ENCODE measurements at places on chromosomes 16 and 17. TPM values are rescaled to one million over a fixed set of nuclear protein-coding genes. Genes with fewer than 3 reads are reported as not detected.
A peak's percentile ranks its signal among the peaks of the same experiment; 100 is the strongest.

SLC6A2 gene
- total RNA-seq, result 18.4 TPM

IGSF6 gene
- 4.3 TPM for total RNA-seq

KRTAP17-1 gene
- total RNA-seq, result 8.0 TPM

CPHXL2 gene
- not detected for total RNA-seq

GP2 gene
- total RNA-seq, result 0.31 TPM

IL17C gene
- total RNA-seq, result not detected

ITGAD gene
- total RNA-seq, result not detected

PDILT gene
- not detected for total RNA-seq

C16orf78 gene
- total RNA-seq, result not detected

ALDH3A1 gene
- 108 TPM for total RNA-seq

CCL23 gene
- not detected for total RNA-seq

DNA sequence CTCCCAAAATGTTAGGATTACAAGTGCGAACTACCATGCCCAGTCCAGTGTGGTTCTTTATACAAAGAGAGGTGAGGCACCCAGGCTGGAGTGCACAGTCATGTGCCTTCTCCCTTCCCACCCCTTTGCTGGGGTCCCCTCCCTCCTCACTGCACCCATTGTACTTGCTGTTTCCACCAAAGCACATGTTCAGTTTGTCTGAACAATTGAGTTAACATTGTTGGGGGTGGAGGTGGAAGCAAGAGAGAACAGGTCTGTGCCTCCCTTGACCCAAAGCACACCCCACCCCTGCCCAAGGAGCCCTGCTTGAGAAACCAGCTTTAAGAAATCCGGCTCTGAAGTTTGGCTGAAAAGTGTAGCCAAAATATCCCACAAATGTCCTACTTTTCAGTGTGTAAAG is 142.3 kb upstream of the CDH5 start:
- no peak for DNase-seq

DNA sequence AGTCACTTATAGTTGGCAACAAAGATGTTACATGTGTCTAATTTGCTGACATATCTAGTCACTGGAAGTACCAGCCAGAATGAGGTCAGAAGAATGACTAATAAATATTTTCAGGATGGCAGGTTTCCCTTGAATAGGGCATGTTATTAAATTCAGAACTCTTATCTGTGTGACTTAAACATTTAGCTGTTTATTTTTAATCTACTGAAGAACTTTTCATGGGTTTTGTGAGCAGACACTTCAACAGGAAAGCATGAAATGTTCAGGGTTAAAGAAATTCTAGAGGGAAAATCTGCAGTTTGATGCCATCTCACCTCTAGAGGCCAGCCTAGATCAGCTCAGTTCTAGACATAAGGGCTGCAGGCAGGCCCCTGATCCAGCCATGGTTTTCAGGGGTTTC is 13.2 kb downstream of the JPT2 start:
- no peak for DNase-seq

- no peak for DNase-seq
Observed at GRCh38 chr17:77963441-77963840, 4.9 kb downstream of the TNRC6C start.

GRCh38 chr16:85894266-85894665 is 4.7 kb upstream of the IRF8 start:
- no peak for DNase-seq

- no peak for DNase-seq
Observed at GRCh38 chr16:67329901-67330300, 3.3 kb downstream of the LRRC36 start.

DNA sequence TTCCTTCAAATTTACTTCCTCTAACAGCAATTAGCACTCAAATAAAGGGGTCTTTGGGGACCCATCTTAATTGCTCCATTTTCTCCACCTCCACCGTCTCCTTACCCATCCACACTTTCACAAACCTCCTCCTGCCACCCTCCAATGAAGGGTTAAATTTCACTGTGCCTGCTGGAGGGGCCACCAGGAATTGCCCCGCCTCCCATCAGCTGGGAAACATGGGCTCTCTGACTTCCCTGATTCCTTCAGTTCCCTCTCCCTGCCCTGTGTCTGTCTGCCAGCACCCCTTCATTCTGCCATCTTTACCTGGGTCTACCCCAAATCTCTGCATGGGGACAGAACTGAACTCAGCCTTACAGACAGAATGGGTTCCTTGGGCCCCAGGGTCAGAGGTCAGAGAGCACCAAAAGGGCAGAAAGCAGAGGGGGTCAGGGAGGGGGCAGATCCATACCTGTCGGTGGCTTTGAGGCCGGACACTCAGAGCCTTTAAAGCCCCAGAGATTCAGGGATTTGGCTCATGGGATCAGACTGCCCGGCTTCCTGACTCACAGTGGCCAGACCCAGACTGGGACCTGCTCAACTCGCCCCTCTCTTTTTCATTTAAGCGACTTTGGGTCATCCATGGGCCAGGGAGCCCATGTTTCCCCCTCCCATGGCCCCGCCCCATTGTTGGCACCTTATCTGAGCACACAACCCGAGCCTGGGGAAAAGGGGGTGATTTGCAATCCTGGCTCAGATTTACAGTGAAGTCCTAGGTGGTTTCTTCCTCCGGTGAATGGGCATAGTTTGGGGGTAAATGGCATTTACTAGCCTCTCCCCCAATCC is 17.6 kb upstream of the SP2 start:
- DNase-seq, result no peak

DNA sequence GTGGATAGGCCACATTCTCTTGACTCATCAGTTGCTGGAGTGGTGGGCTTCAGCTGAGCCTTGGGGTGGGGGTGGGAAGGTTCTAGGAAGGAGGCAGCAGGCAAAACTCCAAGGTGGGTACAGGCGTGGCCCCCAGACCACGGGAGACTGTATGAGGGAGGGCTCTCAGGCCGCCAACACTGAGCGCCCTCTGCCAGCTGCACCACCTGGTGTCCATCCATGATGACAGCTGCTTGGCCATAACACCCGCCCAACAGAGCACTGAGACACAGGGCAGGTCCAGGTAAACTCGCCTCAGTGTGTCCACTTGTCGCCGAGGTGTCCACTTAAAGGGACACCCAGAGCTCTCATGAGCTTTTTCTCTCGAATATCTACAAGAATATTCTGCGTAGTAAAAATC is 133.5 kb downstream of the C16orf95 start:
- no peak for DNase-seq

DNA sequence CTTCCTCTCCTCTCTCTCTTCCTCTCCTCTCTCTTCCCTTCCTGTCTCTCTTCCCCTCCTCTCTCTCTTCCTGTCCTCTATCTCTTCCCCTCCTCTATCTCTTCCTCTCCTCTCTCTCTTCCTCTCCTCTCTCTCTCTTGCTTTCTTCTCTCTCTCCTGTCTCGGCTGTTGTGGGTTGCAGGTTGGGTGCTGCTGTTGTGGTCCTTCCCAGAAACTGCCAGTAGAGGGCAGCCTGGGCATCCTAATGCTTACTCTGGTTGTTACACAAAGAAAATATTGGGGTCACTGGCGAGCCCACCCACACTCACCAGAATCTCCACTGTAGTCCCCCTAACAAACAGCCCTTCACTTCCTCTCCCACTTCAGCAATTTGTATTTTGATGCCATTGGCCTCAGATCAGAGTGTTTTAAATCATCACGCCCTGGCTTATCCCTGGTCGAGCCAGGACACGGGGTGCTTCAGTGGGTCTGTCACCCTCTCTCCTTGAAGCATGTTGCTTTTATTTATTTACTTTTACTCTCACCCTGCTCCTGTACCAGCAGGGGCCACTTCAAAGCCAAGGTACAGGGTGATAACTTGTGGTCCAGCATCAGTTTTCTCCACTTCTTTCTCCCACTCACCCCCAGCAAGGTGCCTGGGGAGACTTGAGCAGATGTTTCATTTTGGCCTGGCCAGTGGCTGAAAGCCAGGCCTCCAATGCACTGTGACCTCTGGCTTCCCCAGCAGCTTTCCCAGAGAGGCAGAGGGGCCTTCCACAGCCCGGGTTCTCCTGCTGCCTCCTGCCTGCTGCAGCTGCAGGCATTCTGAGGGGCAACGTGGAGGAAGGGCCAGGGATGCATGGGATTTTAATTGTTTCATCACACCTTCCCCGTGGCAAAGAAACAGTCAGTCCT is 4.7 kb upstream of the MMP15 start:
- no peak for DNase-seq

DNA sequence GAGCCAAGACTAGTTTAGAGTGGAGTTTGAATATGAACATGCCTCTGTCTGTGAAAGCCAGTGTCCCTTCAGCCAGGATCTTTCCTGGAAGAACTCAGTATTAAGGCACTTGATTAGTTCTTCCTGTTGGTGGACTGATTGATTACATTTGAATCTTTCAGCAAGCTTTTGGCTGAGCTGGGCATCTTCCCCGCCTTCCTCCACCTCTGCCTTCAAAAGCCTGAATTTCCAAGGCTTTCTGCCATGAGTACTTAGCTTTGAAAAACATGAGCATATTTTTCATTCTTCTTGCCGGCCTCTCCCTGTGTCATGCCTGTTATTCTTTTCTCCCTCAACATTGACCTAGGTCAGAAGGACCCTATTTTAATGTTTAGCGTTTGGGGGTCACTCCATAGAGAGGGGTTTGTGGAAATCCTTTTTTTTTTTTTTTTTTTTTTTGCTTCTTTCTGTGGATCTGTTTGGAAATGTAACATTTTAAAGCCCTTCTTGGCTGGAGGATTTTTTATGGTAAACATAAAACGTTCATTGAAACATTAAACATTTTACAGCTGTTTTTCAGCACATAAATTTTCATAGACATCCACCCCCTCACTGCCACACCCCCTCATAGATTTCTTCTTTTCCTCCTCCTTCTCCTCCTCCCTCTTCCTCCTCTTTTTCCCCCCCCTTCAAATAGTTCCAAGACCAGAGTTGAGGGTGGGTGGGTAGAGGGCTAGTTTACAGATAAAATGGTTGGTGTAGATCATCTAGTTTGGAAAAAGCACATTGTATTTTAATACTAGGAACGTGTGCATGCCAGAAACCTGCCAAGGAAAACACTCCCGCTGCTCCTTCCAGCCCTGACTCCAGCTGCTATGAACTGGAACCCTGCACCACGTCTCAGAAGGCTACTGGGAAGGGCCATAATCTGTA is 645.9 kb downstream of the WWOX start:
- DNase-seq, result no peak

- DNase-seq, result no peak
Observed at GRCh38 chr16:15567823-15568222, 75.1 kb downstream of the MARF1 start.

GRCh38 chr17:80991645-80992076 is at the start of gene CHMP6:
CHMP6 (plus strand) TSS chr17:80991841; CDS start chr17:80991919, 78 bp downstream.
- DNase-seq, result peak; percentile 83

GRCh38 chr16:2467528-2468232 is 3.4 kb upstream of the NTN3 start:
- peak; percentile 90 for DNase-seq

DNA sequence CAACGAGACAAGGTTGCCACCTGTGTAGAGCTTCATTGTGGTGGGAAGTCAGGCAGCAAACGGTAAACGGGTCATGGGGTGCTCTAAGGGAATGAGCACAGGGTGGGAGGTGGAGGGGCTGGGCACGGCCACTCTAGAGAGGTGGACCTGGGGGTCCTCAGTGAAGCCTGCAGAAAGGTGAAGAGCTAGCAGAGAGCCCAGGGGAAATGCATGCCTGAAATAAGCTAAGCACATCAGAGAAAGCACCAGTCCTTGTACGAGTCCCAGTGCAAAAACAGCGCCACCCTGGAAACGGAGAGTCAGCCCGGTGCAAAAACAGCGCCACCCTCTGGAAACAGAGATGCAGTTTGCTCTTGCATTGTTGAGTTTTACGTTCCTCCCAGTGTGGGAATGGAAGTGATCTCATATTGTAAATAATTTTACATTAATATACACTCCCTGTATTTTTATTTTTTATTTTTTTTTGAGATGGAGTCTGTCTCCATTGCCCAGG is 65.0 kb downstream of the TBC1D16 start:
- peak; percentile 17 for DNase-seq

DNA sequence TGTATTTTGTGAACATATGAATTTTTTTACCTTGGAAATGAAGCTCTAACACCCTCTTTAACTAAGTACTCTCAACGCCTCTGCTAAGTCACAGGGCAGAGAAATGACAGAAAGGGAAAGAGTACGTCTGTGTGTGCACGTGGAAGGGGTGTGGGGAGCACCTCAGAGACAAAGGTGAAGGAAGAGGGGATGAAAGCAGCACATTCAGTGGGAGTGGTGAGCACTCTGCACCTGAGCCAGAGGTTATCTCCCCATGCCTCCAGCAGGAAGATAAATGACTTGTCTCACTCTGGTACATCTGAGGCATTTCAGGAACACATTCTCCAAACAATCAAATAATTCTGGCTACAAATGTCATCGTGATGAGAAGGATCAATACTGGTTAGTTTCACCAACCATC is 15.0 kb downstream of the GNA13 start:
- DNase-seq, result no peak

- DNase-seq, result no peak
Observed at GRCh38 chr16:87127061-87127765, 190.0 kb downstream of the C16orf95 start.

DNA sequence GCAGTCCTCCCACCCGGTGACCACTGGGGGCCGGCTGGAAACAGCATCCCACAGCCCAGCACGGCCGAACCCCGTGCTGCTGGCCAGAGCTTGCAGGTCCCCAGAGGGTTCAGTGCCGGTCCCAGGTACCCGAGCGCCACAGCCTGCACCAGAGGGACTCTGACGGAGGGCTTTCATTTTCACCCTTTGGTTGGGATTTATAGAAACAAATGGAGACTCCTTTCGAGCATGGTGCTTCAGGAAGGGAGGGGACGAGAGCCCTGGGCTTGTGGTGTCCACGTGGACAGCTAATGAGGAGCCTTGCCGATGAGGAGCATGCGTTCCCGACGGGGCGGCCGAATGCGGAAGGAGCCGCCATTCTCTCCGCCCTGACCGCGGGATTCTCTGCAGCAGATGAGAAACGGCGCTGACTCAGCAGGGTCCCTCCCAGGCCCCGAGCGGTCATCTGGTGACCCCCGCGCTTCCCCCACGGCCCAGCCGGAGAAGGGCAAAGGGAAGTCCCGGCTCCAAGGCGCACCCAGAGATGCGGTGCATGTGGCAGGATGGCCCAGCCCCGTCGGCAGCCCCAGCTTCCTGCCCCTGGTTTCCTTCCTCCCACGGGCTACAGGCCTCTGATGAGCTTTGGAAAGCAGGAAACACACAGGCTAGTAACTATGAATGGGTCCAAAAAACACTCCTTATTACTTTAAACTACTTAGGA is 9.8 kb downstream of the SLC38A10 start:
- DNase-seq, result peak; percentile 89

DNA sequence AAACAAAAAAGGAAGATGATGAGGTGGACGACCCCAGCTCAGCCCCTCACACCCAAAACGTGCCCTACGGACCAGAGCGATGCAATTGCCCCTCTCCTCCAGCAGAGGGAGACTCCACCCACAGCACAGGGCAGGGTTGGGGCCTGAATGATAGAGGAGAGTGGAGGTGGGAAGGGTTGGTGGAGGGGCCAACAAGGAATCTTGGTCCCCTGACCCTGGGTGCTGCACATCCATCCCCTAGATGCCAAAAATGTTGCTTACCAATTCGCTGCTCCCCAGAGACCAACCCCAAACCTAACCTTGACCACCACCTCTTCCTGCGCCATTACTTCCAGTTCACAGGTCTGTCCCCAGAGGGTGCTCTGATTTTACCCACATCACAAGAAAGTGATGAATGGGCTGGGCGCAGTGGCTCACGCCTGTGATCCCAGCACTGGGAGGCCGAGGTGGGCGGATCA is 12.9 kb downstream of the P2RX5 start:
- no peak for DNase-seq
